Stimulated activated memory B cell treated with anti-CD40 and anti-IgM and Interleukin-4, amounts not matched to agents 10 μg/mL and 1 μg/mL and 100 μg/mL, for 72 hours (primary cell): ENCODE measurements at places on chromosomes 13 and 19.

DNA sequence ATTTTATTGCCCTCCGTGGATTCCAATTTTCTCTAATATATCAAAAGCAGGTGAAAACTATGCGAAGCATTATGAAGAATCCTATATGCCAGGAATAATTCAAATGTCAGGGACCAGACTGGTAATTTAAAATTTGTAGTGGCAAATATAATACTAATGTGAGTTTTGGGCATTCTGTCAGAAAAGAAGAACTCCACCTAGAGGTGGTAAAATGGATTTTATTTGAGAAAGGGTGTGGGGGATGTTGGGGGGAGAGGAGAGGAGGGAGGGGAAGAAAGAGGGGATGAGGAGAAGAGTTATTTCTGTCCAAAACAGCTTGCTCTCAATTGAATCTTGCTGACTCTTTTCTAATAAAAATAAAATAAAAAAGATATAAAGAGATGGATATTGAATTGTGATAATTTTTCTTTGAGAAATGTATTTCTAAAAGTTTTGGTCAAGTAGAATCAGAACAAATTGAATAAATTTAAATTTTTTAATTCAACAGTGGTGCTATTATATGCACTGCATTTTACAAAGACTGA is 929.3 kb upstream of the SLITRK5 start:
- H3K4me1 ChIP-seq, result no peaks in the 10 kb centered on the region
- no peaks in the 10 kb centered on the region for H3K27me3 ChIP-seq
- no peak for ATAC-seq
- H3K36me3 ChIP-seq, result no peaks in the 10 kb centered on the region
- no peak overlapping the region for H3K4me3 ChIP-seq
- no peak overlapping the region for H3K27ac ChIP-seq

DNA sequence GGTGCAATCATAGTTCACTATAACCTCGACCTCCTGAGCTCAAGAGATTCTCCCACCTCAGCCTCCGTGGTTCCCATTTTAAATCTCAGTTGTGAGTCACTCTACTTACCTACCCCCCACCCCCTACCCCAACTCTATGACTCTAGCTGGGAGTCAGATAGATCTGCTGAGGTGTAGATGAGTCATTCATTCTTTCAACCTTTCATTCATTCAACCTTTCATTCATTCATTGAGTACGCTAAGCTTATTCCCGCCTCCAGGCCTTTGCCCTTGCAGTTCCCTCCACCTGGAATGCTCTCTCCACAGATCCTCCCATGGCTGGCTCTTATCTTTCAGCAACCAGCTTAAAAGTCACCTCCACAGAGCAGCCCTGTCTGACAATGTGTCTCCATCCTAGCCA is 1.1 kb upstream of the MAST1 start:
- peaks cover 94% of the 10 kb centered on the region for H3K27me3 ChIP-seq
- H3K27ac ChIP-seq, result no peak overlapping the region
- H3K4me3 ChIP-seq, result no peak overlapping the region
- no peak for ATAC-seq

DNA sequence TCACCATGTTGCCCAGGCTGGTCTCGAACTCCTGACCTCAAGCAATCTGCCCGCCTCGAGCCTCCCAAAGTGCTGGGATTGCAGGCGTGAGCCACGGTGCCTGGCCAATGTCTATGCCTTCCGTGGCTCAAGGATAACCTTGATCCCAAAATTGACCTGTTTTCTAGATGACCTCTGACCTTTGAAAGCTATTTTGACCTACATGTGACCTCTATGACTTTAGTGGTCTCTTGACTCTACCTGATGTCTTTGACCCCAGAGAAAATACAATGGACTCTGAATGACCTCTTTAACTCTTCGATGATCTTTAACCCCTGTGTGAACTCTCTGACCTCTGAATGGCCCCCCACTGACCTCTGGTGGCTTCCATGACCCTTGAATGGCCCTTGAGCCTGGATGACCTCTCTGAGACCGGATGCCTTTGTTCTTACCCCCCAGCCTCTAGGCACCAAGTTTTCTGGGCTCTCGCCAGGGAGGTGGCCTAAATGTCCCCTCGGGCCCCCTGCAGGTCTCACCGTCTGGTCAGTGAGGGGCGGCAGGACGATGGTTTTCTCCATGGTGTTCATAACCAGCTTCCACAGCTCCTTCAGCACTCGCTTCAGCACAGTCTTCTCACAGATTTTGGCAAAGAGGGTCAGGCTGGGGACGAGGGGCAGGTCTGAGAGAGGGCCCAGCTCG is 63.7 kb downstream of the UNC13A start:
- peaks cover 21% of the 10 kb centered on the region for H3K27me3 ChIP-seq
- ATAC-seq, result no peak
- H3K4me1 ChIP-seq, result no peaks in the 10 kb centered on the region
- H3K27ac ChIP-seq, result no peak overlapping the region
- H3K36me3 ChIP-seq, result no peaks in the 10 kb centered on the region
- H3K4me3 ChIP-seq, result no peak overlapping the region

- H3K36me3 ChIP-seq, result no peaks in the 10 kb centered on the region
- H3K4me1 ChIP-seq, result no peaks in the 10 kb centered on the region
- H3K27me3 ChIP-seq, result peaks cover 52% of the 10 kb centered on the region
- no peak overlapping the region for H3K27ac ChIP-seq
- H3K4me3 ChIP-seq, result no peak overlapping the region
Measured at GRCh38 chr13:45895881-45896280, 44.3 kb upstream of the SIAH3 start.

GRCh38 chr13:74866101-74866500 is 615.9 kb downstream of the TBC1D4 start:
- ATAC-seq, result no peak
- no peak overlapping the region for H3K4me3 ChIP-seq
- no peaks in the 10 kb centered on the region for H3K27me3 ChIP-seq
- H3K27ac ChIP-seq, result no peak overlapping the region

GRCh38 chr19:33246709-33247440 is 21.2 kb upstream of the SLC7A10 start:
- ATAC-seq, result no peak
- no peaks in the 10 kb centered on the region for H3K4me1 ChIP-seq
- H3K27me3 ChIP-seq, result peaks cover 26% of the 10 kb centered on the region
- H3K36me3 ChIP-seq, result no peaks in the 10 kb centered on the region
- no peak overlapping the region for H3K27ac ChIP-seq

DNA sequence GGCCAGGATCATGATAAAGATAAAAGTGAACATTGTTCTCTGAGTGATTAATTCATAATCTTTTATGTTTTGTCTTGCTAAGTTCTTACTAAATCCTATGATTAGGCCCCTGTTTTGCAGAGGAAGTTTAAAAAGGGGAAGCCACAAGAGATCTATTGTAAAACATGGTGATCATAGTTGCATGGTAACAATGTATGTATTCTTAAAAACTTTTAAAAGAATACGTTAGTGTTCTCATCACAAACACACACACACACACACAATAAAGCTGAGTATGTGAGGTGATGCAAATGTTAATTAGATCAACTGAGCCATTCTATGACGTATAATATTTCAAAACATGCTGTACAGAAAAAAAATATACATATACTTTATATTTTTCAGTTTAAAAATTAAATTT is 51.2 kb downstream of the MBD3L2B start:
- no peak overlapping the region for H3K4me3 ChIP-seq
- no peak for ATAC-seq
- no peaks in the 10 kb centered on the region for H3K4me1 ChIP-seq
- H3K27ac ChIP-seq, result no peak overlapping the region
- peaks cover under 1% of the 10 kb centered on the region for H3K27me3 ChIP-seq

DNA sequence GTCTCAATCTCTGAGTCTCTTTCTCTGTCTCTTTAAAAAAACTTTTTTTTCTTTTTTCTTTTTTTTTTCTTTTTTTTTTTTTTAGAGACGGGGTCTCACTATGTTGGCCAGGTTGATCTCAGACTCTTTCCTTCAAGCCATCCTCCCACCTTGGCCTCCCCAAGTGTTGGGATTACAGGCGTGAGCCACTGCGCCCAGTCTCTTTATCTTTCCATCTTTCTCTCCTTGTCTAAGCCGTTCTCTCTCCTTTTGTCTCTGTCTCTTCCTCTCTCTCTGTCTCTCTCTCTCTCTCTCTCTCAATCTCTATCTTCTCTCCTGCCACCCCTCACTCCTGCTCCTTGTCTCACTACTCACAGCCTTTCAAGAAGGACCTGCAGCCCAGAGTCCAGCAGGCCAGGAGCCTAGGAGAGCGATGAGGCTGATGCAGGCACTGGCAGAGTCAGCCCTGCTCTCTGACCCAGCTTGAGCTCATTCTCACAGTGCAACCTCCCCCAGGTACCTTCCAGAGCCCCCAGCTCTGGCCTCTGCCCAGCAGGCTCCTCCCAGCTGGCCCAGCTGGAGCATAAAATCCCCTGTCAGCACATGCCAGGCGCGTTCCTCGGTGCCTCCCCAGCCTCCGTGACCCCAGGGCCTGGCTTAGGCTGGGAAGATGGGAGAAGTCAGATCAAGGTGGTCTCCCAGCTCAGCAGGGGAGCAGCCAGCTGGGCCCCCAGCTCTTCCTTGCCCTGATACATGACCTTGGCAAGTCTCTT is at the start of gene NPHS1:
Gene NPHS1 (minus strand): TSS at position 476 of the 752 bp plus-strand sequence. CDS start 667 bp downstream, outside the sequence.
- peaks cover 88% of the 10 kb centered on the region for H3K27me3 ChIP-seq
- H3K27ac ChIP-seq, result no peak within 1 kb of the TSS
- peaks cover 11% of the 10 kb centered on the region for H3K4me1 ChIP-seq
- no peaks in the 10 kb centered on the region for H3K36me3 ChIP-seq

GRCh38 chr13:67713571-67713970 is 483.4 kb upstream of the PCDH9 start:
- no peak overlapping the region for H3K27ac ChIP-seq
- H3K4me1 ChIP-seq, result no peaks in the 10 kb centered on the region
- no peaks in the 10 kb centered on the region for H3K36me3 ChIP-seq
- H3K4me3 ChIP-seq, result no peak overlapping the region

GRCh38 chr19:54481326-54481930 is 8.3 kb upstream of the CDC42EP5 start:
- no peaks in the 10 kb centered on the region for H3K36me3 ChIP-seq
- no peak overlapping the region for H3K4me3 ChIP-seq
- H3K27me3 ChIP-seq, result peaks cover 97% of the 10 kb centered on the region
- ATAC-seq, result peak; percentile 64
- H3K4me1 ChIP-seq, result peaks cover 43% of the 10 kb centered on the region
- no peak overlapping the region for H3K27ac ChIP-seq

DNA sequence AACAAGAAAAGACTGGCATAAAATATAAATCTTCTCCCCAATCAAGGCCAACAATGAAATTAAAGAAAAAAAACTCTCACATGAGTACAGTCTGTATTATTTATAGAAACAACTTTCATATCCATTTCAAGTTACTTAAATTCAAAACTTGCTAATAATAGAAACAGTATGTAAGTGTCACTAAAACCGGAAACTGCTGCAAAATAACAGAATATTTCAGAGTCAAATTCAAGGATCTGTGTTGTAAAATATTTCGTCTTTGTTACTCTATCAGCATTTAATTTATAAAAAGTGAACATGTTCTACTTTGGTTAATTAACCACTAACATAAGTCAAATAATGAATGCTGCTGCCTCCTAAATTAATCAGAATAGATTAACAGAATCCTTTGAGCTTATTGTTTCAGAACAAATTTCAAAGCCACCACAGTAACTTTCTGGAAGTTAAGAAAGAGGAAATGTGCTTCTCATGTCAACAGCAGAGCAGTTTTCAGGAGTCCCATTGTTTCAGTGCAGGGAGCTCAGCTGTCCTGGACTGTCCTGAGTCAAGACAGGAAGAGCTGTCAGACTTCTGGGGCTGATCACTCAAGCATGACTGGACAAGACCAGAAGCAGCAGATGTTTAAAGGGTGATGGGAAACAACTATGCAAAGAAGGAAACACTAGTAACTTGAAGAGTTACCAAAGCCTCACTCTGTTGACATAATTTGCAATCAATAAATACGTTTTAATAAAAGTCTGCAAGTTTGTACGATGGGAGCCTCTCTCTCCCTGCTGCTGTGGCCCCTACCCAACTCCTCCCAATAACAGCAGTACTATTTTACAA is 76.9 kb downstream of the FOXO1 start:
- H3K4me3 ChIP-seq, result peak overlapping the region; percentile 25
- ATAC-seq, result peak; percentile 95
- peaks cover 6% of the 10 kb centered on the region for H3K36me3 ChIP-seq
- peak overlapping the region; percentile 78 for H3K27ac ChIP-seq
- peaks cover 87% of the 10 kb centered on the region for H3K4me1 ChIP-seq

GRCh38 chr13:111920306-111920931 is 146.5 kb upstream of the SOX1 start:
- peaks cover 16% of the 10 kb centered on the region for H3K27me3 ChIP-seq
- H3K36me3 ChIP-seq, result no peaks in the 10 kb centered on the region
- no peak overlapping the region for H3K27ac ChIP-seq
- no peak for ATAC-seq
- no peaks in the 10 kb centered on the region for H3K4me1 ChIP-seq
- no peak overlapping the region for H3K4me3 ChIP-seq

GRCh38 chr19:52536448-52536800 is 9.0 kb downstream of the ZNF808 start:
- peaks cover 58% of the 10 kb centered on the region for H3K36me3 ChIP-seq
- peak; percentile 51 for ATAC-seq
- H3K4me3 ChIP-seq, result peak overlapping the region; percentile 85
- no peaks in the 10 kb centered on the region for H3K27me3 ChIP-seq
- peak overlapping the region; percentile 81 for H3K27ac ChIP-seq
- peaks cover 45% of the 10 kb centered on the region for H3K4me1 ChIP-seq

DNA sequence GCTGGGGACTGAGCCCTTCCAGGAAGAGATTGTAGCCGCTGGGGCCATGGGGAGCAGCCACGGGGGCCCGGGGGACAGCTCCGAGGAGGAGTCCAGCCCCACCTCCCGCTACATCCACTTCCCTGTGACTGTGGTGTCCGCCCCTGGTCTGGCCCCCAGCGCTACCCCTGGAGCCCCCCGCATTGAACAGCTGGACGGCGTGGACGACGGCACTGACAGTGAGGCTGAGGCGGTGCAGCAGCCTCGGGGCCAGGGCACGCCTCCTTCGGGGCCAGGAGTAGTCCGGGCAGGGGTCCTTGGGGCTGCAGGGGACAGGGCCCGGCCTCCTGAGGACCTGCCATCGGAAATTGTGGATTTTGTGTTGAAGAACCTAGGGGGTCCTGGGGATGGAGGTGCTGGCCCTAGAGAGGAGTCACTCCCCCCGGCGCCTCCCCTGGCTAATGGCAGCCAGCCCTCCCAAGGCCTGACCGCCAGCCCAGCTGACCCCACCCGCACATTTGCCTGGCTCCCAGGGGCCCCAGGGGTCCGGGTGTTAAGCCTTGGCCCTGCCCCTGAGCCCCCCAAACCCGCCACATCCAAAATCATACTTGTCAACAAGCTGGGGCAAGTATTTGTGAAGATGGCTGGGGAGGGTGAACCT is 9.6 kb downstream of the IGFLR1 start:
- ATAC-seq, result no peak

- no peak overlapping the region for H3K4me3 ChIP-seq
- no peaks in the 10 kb centered on the region for H3K4me1 ChIP-seq
- H3K27ac ChIP-seq, result no peak overlapping the region
Measured at GRCh38 chr13:26923824-26924605, 163.4 kb upstream of the GPR12 start.

- H3K36me3 ChIP-seq, result peaks cover 14% of the 10 kb centered on the region
- H3K4me3 ChIP-seq, result no peak overlapping the region
- peaks cover 42% of the 10 kb centered on the region for H3K4me1 ChIP-seq
- H3K27ac ChIP-seq, result no peak overlapping the region
Measured at GRCh38 chr19:512547-513365, 5.5 kb downstream of the TPGS1 start.

- no peak overlapping the region for H3K27ac ChIP-seq
- H3K4me1 ChIP-seq, result no peaks in the 10 kb centered on the region
- peaks cover 14% of the 10 kb centered on the region for H3K36me3 ChIP-seq
- peaks cover 6% of the 10 kb centered on the region for H3K27me3 ChIP-seq
Measured at GRCh38 chr19:2415281-2415972, 12.0 kb downstream of the TIMM13 start.
